Stimulated activated CD4-positive, alpha-beta T cell treated with anti-CD3 and anti-CD28 coated beads, Interleukin-1b, Interleukin-23, amount 100 ng/mL, for 24 hours (primary cell): ENCODE measurements at places on chromosomes 2 and 18.

DNA sequence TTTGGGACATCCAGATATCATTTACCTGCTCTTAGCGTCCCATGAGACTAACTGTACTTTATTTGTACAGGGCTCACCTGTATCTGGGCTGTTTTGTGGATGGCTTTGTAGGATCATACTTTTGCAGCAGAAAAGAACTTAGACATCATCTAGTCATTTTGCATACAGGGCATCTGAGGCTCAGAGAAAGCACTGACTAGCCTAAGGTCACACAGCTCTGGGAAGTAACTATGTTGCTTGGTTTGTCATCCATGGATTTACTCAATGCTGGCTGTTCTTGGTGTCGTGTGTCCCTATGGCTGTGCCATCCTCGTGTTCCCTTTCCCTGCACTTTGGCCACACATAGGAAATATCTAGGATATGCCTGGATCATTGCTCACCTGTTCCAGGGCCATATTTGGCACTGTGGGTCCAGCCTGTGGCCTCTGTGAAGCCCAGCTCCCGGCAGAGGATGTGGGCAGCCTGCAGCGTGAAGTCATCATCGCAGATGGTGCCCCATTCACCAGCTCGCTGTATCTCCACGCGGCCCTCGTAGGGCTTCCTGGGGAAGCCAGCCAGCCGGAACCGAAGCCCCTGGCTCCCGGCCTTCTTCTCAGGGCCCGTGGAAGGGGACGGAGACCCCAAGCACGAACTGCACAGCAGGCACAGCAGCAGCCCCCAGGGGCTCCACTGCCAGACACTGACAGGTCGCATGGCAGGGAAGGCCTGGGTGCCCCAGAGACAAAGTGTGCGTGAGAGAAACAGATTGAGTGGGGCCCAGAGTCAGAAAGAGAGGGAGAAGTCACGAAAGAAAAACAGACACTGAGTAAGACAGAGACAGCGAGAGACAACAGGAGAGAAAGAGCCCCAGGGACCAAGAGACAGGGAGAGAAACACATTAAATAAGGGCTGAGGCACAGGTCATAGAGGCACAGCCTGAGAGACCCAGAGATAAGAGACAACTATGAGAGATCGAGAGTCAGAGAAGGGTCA, 1.5 kb downstream of the LOXL3 start:
- no peak for DNase-seq

GRCh38 chr2:129056959-129057317, 738.3 kb upstream of the HS6ST1 start:
- DNase-seq: no peak

- no peak for DNase-seq
Measured at GRCh38 chr2:205772983-205773382, 90.7 kb downstream of the NRP2 start.

DNA sequence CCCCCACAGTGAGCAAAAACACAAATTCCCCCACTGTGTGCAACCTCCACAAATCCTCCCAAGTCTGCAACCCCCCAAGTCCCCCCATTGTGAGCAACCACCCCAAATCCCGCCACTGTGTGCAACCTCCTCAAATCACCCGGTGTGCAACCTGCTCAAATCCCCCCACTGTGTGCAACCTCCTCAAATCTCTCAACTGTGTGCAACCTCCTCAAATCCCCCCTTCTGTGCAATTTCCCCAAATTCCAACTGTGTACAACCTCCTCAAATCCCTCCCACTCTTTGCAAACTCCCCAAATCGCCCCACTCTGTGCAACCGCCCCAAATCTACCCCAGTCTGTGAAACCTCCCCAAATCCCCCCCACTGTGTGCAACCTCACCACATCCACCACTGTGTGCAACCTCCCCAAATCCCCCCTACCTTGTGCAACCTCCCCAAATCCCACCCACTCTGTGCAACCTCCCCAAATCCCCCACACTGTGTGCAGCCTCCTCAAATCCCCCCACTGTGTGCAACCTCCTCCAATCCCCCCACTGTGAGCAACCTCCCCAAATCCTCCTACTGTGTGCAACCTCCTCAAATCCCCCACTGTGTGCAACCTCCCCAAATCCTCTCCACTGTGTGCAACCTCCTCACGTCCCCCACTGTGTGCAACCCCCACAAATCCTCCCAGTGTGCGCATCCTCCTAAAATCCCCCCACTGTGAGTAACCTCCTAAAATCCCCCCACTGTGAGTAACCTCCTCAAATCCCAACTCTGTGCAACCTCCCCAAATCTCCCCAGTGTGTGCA, 115.2 kb downstream of the TPO start:
- DNase-seq: no peak

- DNase-seq: no peak
Measured at GRCh38 chr2:84527137-84528129, 11.1 kb downstream of the DNAH6 start.

DNA sequence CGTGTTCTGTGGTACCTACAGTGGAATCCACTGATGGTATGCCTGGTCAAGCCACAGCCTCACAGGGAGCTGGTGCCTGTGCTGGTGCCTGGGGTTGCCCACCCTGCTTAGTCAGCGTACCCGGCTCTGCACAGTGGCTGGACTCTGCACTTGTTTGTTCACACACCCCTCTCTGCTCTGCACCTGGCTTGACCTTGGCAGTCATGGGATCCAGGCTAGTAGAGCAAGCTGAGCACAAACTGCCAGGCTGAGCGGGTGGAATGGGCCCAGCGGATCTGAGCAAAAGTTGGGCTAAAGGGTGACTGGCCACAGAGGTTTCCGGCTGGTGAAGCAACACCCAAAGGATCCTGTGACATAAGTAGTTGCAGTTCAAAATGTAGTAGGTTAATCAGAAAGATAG, 163.5 kb downstream of the CDH19 start:
- no peak for DNase-seq

- DNase-seq: no peak
Measured at GRCh38 chr2:199861132-199861774, 10.3 kb upstream of the FTCDNL1 start.
